ENCODE measurements at places on chromosomes 2 and 18.

- DNase-seq: peak; percentile 75
These were observed 31.1 kb downstream of the HDAC4 start for GRCh38 chr2:239369631-239370161.

DNA sequence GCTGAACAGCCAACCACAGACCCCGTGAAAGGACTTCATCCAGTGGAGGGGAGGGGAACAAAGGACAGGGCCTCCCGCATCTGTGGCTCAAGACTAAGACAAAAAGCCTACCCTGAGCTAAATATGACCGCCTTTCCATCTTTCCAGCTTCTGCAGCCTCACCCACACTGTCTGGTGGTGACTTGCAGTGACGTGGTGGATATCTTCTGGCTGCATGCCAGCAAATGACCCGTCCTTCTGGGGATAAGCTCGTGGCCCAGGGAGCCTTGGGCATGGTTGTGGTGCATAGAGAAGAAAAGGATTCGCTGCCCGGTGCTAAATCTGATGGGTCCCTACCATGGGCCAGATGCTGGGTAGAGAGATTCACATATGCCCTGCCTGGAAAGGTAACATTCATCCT lies 8.7 kb upstream of the NGEF start:
- peak; percentile 37 for DNase-seq

- DNase-seq: no peak
These were observed 3.5 kb downstream of the FAM110C start for GRCh38 chr2:42788-43187.

DNA sequence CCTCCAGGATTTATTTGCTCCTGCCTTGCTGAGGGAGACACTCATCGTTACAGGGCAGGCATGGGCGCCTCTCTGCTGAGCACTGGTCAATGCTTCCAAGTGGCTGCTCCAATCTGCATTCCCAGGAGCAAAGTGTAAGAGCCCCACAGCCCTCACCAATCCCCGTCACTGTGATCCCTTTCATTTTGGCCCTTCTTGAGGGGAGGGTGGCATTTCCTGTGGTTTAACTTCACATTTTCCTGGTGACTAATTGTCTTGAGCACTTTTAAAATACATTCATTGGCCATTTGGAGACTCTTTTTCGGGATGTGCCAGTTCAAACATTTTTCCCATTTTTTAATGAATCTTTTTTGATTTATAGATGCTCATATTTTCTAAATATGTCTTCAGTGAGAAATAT lies 33.0 kb downstream of the TPO start:
- no peak for DNase-seq

- DNase-seq: no peak
These were observed 215.5 kb downstream of the ETAA1 start for GRCh38 chr2:67612576-67613042.

All from chondrocyte (in vitro differentiated cells).